ENCODE measurements at places on chromosomes 5 and 9.
A peak's percentile ranks its signal among the peaks of the same experiment; 100 is the strongest.

GRCh38 chr5:148778882-148779281 lies 47.5 kb upstream of the ADRB2 start:
- no peak for DNase-seq

DNA sequence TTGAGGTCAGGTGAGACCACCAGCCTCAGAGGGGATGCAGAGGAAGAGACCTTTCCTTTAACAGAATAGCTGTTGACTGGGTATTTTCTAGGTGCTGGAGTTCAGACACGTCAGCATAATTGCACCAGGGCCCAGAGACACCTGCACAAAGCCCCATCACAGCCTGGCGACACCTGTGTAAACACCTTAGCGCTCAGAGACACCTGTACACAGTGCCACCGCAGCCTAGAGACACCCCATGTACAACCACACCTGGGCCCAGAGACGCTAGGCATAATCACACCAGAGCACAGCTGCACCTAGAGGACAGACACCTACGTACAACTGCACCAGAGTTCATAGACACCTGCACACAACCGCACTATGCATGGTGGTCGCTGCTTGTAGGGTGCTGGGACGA lies 1.0 kb downstream of the TRIP13 start:
- DNase-seq = no peak

- DNase-seq = peak; percentile 37
These were observed 40.0 kb downstream of the NXNL2 start for GRCh38 chr9:88574953-88575352.

GRCh38 chr5:151931260-151931659 lies 6.6 kb upstream of the GLRA1 start:
- no peak for DNase-seq

- peak; percentile 61 for DNase-seq
These were observed at the start of the genes GBA2 and RGP1 for GRCh38 chr9:35748858-35749514. Gene GBA2 (minus strand): TSS chr9:35749228. CDS start chr9:35748704, 524 bp downstream. Gene RGP1 (plus strand): TSS chr9:35749287. CDS start chr9:35749756, 469 bp downstream.

DNA sequence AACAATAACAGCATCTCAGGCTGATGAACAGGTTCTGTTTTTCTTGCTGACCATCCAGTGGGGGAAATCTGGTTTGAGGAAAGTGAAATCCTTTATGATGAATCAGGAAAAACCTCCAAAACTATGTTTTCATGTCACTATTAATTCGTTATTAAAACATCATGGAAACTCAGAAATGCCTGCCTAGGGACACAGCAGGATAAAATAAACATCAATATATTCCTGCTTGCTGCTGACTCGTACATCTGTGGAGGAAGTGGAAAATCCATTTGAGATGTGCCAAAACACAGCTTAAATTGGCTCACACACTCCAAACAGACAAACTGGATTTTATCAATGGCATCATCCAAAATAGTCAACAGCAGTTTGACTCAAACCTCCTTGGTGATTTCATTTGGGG lies 53.0 kb downstream of the TEK start:
- DNase-seq = peak; percentile 57

- DNase-seq = no peak
These were observed 45.6 kb upstream of the SPTLC1 start for GRCh38 chr9:92160786-92161185.

Measured in cardiac fibroblast (primary cell).